NCI-H2029 (cell line): ENCODE measurements at places on chromosomes 2 and 18.

DNA sequence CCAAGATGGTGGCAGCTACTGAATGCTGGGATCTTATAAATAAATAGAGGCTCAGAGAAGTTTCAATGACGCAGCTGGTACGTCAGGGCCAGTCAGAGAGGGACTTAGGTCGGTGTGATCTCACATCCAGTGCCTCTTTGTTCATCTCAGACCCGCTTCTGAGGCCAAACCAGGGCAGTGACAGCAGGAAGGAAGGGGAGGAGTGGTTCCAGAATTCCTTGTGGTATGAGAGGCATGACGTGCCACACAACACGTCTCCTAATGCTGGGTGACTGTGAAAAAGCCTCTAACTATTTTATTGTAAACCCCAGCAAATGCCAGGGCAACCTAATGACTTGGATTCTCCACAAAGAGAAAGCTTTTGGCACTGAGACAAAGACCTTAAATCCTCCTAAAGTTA, 423.3 kb downstream of the LPIN1 start:
- DNase-seq, result no peak

GRCh38 chr2:231592636-231593145, at the start of gene TEX44:
Gene TEX44, plus strand, starts transcription at chr2:231592864. Its CDS starts 88 bp downstream, at chr2:231592952.
- no peak for DNase-seq

- no peak for DNase-seq
Observed at GRCh38 chr2:164917296-164917903, 37.9 kb downstream of the SLC38A11 start.

DNA sequence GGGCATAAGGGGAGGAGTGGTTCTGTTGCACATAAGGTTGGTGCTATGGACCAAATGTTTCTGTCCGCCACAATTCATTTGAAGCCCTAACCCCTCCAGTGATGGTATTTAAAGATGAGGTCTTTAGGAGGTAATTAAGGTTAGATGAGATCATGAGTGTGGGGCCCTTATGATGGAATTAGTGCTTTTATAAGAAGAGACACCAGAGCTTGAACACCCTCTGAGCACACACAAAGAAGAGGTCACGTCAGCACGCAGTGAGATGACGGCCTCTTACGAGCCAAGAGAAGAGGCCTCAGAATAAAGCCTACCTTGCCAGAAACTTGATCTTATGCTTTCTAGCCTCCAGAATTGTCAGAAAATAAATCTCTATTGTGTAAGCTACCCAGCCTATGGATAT, 386.4 kb upstream of the CYRIA start:
- no peak for DNase-seq

GRCh38 chr18:32688821-32689220, 84.0 kb downstream of the KLHL14 start:
- DNase-seq, result no peak
